T-cell (primary cell): ENCODE measurements at places on chromosomes 1 and 21.

GRCh38 chr21:33121715-33122475 lies 52.0 kb downstream of the OLIG1 start:
- peaks cover 9% of the 10 kb centered on the region for H3K27me3 ChIP-seq
- no peak for DNase-seq
- no peaks in the 10 kb centered on the region for H3K36me3 ChIP-seq
- peaks cover 7% of the 10 kb centered on the region for H3K4me1 ChIP-seq

DNA sequence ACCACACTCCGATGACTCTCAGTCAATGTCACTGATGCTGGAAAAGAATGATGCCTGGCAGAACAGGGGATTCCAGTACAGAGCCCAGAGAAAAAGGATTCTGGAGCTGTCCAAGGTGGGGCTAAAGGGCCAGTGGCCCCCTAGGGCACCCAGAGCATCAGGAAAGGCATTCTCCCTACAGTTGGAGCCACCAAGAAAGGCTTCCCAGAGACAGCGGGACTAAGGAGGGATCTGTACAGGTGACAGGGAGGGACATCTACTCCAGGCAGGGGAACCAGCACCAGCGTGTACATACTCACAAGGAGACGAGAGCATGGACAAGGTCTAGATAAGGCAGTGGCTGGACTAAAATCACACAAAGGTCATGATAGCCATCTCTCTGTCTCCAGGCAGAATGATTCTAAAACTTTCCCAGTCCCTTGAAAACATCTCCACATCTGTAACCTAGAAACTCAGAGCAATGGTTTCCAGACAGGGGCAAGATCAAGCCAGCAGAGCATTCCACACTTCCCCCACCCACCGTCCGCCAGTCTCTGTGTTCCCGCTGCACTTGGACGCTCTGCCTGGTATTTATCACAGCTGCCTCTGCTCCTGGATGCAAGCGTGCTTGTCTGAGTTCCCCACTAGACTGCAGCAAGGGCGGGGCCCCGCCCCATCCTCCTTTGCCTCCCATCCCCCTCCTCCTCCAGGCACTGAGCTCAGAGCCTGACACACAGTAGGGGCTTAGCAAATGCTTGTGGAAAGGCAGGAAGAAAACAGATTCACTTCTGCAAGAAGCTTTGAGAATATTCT lies 111.6 kb upstream of the ZC3H12A start:
- no peaks in the 10 kb centered on the region for H3K4me1 ChIP-seq
- H3K27ac ChIP-seq = no peak overlapping the region
- DNase-seq = no peak
- no peak overlapping the region for H3K4me3 ChIP-seq

GRCh38 chr1:186102547-186103148 lies 272.4 kb downstream of the TPR start:
- H3K36me3 ChIP-seq = no peaks in the 10 kb centered on the region
- no peak for DNase-seq
- H3K4me3 ChIP-seq = no peak overlapping the region
- H3K27me3 ChIP-seq = no peaks in the 10 kb centered on the region
- no peaks in the 10 kb centered on the region for H3K4me1 ChIP-seq
- no peak overlapping the region for H3K27ac ChIP-seq

DNA sequence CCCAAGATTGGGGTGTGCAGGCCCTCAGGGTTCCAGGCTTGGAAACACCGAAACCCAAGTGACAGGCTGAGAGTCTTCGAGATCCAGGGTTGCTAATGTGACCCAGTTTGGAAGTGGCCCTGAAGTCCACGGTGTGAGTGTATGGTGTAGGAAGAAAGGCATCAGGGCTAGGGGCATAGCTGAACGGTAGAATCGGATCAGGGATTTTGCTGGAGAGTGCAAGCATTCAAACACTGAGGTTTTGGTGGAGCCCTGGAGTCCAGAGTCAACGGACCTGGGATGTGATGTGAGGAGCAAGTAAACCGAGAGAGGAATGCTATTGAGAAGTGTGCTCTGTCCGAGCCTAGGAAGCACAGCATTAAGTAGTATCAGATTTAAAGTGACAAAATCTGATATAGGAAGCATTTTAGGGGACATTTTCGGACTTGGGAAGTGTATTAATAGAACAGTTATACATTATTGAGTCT lies 958 bp downstream of the NFYC start:
- H3K4me3 ChIP-seq = peak overlapping the region; percentile 100
- no peaks in the 10 kb centered on the region for H3K27me3 ChIP-seq
- DNase-seq = no peak
- peak overlapping the region; percentile 100 for H3K27ac ChIP-seq
- H3K4me1 ChIP-seq = peaks cover 32% of the 10 kb centered on the region

DNA sequence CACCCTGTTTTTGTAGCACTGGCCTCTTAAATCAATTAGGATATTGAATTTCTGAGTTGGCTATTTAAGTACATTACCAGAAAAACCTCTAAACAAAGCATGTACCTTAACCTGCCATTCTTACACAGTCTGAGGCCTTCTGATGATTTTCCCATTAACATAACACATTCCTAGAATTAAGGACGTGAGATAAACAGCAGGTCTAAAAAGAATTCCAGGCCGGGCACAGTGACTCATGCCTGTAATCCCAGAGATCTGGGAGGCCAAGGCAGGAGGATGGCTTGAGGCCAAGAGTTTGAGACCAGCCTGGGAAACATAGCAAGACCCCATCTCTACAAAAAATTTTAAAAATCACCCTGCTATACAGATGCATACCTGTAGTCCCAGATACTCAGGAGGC lies 18.0 kb upstream of the LRRC8D start:
- H3K4me1 ChIP-seq = no peaks in the 10 kb centered on the region
- H3K4me3 ChIP-seq = no peak overlapping the region
- H3K27ac ChIP-seq = no peak overlapping the region

- H3K27ac ChIP-seq = no peak overlapping the region
- H3K4me1 ChIP-seq = no peaks in the 10 kb centered on the region
- H3K27me3 ChIP-seq = no peaks in the 10 kb centered on the region
- DNase-seq = no peak
Observed at GRCh38 chr1:91611483-91611917, 110.8 kb downstream of the CDC7 start.

- H3K4me1 ChIP-seq = no peaks in the 10 kb centered on the region
- no peak for DNase-seq
- H3K4me3 ChIP-seq = no peak overlapping the region
- peaks cover 30% of the 10 kb centered on the region for H3K27me3 ChIP-seq
Observed at GRCh38 chr1:3283849-3284248, 170.6 kb upstream of the ARHGEF16 start.

DNA sequence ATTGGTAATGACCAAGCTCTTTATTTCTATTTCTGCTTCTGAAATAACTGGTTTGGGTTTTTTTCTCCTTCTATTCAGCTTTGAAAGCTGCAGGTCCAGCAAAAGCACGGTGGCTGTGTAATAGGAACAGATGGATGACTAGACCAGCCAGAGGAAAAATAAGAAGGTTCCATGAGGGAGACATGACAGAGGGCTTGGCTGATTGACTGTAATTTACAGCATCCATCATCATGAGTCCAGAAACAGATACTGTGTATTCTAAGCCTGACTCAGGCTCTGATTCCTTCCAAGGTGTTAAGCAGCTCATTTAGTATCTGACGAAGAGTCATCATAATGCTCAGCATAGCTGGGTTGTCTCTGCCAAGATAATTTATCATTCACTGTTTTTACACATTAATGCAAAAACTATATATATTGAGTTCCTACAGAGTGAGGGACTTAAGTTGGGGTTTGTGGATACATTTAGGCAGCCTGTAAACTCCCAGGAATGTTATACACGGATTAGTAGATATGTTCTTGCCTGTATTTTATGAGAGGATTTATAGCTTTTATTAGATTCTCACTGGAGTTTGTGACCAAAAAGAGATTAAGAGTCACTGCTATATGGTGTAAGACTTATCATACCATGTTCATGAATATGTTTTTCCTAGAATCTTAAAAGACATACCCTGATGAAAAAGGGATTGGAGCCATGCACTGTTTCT lies 72.6 kb downstream of the SGIP1 start:
- no peaks in the 10 kb centered on the region for H3K27me3 ChIP-seq
- no peak for DNase-seq
- H3K4me1 ChIP-seq = no peaks in the 10 kb centered on the region
- H3K27ac ChIP-seq = no peak overlapping the region

DNA sequence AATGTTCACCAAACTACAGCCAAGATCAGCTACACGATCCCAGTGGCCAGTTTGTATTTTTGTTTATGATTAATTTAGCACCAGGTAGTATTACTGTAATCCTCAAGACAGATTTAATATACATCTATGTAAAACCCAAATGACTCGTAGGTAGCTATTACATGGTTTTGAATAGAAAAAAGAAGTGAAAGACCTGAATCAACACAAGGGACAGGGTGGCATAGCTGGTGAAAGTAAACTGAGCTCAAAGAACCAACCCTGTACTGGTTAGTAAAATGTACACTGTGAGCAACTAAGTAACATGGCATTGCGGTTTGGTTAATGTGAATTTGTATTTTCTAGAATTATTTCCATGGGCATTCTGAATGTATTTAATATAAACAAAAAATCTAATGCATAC lies 8.8 kb downstream of the GPATCH2 start:
- no peaks in the 10 kb centered on the region for H3K4me1 ChIP-seq
- no peak for DNase-seq
- no peaks in the 10 kb centered on the region for H3K27me3 ChIP-seq

DNA sequence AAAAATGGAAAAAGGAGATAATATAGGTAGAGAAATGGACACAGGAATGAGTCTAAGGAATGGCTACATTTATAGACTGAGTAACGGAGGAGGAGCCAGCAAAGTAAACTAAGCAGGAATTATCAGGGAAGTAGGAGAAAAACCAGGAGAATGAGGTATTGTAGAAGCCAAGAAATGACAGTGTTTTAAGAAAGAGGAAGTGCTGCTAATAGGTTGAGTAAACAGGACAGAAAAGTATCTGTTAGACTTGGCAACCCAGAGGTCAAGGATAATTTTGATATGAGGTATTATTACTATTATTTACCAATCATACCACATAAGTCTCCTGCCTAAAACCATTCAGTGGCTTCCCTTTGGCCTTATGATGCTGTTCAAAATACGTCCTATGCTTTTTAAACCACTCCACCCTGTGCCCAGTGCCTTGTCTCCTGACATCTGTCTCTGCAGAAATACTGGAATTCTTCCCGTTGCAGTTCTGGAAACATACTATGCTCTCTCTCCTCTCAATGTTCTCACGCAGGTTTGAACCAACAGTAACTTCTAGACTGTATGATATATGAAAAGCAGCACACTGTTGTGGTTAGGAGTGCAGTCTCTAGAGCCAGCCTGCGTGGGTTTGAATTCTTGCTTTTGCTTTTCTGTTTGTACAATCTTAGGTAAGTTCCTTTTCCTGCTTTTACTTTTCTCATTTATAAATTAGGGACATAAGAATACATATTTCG lies 24.6 kb upstream of the NEK7 start:
- no peak overlapping the region for H3K27ac ChIP-seq
- no peaks in the 10 kb centered on the region for H3K36me3 ChIP-seq
- H3K27me3 ChIP-seq = no peaks in the 10 kb centered on the region
- no peak overlapping the region for H3K4me3 ChIP-seq
- no peaks in the 10 kb centered on the region for H3K4me1 ChIP-seq

GRCh38 chr1:25573961-25574360 lies 30.6 kb downstream of the LDLRAP1 start:
- no peaks in the 10 kb centered on the region for H3K27me3 ChIP-seq
- H3K27ac ChIP-seq = no peak overlapping the region
- H3K4me3 ChIP-seq = no peak overlapping the region
- H3K36me3 ChIP-seq = peaks cover under 1% of the 10 kb centered on the region

- H3K4me3 ChIP-seq = peak overlapping the region; percentile 89
- peaks cover 10% of the 10 kb centered on the region for H3K36me3 ChIP-seq
- DNase-seq = peak; percentile 22
- no peaks in the 10 kb centered on the region for H3K27me3 ChIP-seq
- H3K27ac ChIP-seq = no peak overlapping the region
Observed at GRCh38 chr21:32770871-32771523, 558 bp downstream of the PAXBP1 start.

GRCh38 chr1:116748272-116748671 lies 6.0 kb upstream of the CD2 start:
- H3K36me3 ChIP-seq = no peaks in the 10 kb centered on the region
- H3K27ac ChIP-seq = peak overlapping the region; percentile 26
- no peak for DNase-seq
- H3K4me3 ChIP-seq = no peak overlapping the region

DNA sequence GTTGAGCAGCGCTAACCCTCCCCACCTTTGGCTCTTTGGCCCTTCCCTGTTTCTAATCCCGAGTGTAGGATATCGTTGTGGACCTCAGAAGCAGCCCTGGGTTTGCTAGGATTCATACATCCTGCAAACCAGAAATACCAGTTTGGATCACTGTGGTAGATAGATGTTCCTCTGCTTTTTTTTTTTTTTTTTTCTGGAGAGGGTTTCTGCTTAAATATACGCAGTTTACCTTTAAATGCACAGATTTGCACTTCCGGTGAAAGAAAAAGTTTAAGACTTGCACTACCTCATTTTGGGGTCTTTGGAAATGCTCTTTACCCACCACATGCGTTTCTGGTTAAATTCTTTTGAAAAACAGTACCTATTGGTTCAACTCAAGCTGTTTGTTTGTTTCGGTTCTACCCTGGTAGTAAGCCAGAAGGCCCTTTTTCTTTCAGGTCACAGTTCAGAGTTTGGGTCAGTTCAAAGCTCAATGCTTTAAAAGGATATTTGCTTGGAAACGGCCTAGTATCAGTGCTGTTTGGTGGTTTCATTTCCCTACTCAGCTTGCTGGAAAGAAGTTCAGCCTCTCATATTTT lies 908 bp downstream of the DDI2 start:
- H3K4me1 ChIP-seq = peaks cover 26% of the 10 kb centered on the region
- H3K27ac ChIP-seq = peak overlapping the region; percentile 81
- peak overlapping the region; percentile 97 for H3K4me3 ChIP-seq
- no peaks in the 10 kb centered on the region for H3K36me3 ChIP-seq
- DNase-seq = no peak
- no peaks in the 10 kb centered on the region for H3K27me3 ChIP-seq

- H3K27ac ChIP-seq = no peak overlapping the region
- H3K4me1 ChIP-seq = no peaks in the 10 kb centered on the region
- no peak for DNase-seq
- no peaks in the 10 kb centered on the region for H3K36me3 ChIP-seq
- no peaks in the 10 kb centered on the region for H3K27me3 ChIP-seq
Observed at GRCh38 chr1:33178836-33179439, 2.9 kb downstream of the TRIM62 start.

- no peaks in the 10 kb centered on the region for H3K27me3 ChIP-seq
- H3K27ac ChIP-seq = no peak overlapping the region
- DNase-seq = no peak
- no peaks in the 10 kb centered on the region for H3K4me1 ChIP-seq
Observed at GRCh38 chr1:185896863-185897262, 162.7 kb downstream of the HMCN1 start.
